Caco-2 (cell line): ENCODE measurements at places on chromosomes 16 and 17.
A peak's percentile ranks its signal among the peaks of the same experiment; 100 is the strongest.

GRCh38 chr16:3754081-3754703 lies 36.9 kb upstream of the TRAP1 start:
- H3K4me1 ChIP-seq = no peaks in the 10 kb centered on the region
- no peaks in the 10 kb centered on the region; the same call in 1 of the 2 replicates for H3K36me3 ChIP-seq
- no peaks in the 10 kb centered on the region for H3K27me3 ChIP-seq
- no peak for DNase-seq
- H3K4me3 ChIP-seq = no peak overlapping the region
- no peak overlapping the region for H3K27ac ChIP-seq

DNA sequence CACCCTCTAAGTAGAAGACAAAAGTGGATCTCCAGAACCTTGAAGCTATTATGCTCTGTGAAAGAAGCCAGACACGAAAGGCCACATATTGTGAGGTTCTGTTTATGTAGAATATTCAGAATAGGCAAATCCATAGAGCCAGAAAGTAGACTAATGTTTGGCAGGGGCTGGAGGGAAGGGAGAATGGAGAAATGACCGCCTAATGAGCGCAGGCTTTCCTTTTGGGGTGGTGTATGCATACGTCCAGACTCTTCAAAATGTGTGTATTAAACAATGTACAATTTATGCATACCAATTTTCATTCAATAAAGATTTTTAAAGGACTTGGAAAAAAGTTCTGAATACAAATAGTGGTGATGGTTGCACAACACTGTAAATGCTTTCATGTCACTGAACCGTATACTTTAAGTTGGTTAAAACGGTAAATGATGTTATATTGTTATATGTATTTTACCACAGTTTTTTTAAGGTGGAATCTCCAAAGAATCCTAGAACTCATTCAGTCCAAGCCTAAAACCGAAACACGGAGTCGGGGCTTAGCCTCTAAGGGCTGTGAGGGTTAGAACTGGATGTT lies 397.4 kb downstream of the SOX9 start:
- DNase-seq = no peak
- peaks cover 39% of the 10 kb centered on the region for H3K4me1 ChIP-seq
- no peaks in the 10 kb centered on the region for H3K36me3 ChIP-seq
- no peaks in the 10 kb centered on the region for H3K27me3 ChIP-seq

DNA sequence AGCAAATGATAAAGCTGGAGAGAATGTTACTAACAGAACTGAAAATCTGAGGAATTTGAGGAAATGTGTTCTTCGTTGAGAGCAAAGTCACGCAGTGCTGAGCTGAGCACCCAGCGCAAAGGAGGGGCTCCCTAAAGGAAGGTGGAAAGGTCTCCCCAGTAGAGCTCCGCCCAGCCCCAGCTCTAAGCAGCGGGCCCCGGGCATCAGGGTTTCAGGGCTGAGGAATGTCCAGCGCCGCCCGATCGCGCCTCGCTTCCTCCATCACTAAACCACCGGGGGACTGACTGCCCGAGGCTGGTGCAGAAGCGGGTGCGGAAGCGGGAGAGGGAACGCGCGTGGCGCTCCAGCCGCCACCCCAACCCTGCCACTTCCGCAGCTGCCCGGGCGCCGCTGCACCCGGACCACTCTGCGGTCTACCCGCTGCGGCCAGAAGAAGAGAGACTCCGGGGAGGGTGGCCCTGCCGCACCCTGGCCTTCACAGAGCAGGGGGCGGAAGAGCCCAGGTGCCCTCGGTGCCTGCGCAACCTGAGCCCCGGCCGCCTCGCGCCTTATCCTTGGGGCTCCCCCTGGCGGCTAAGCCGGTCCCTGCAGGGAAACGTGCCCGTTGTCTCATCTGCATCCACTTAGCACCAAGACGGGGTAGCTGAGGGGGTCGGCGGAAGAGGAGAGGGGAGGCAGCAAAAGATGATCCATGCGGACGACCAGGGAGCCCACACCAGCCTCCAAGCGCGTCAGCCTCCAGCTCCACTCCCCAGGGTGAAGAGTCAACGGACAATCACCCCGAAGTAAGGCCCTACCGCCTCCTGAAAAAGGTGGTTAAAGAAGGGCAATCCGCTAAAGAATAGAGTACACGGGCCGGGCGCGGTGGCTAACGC lies 12.4 kb upstream of the GUCY2D start:
- H3K36me3 ChIP-seq = no peaks in the 10 kb centered on the region
- H3K4me3 ChIP-seq = peak overlapping the region; percentile 57
- DNase-seq = peak; percentile 66
- no peaks in the 10 kb centered on the region for H3K27me3 ChIP-seq
- H3K4me1 ChIP-seq = no peaks in the 10 kb centered on the region

DNA sequence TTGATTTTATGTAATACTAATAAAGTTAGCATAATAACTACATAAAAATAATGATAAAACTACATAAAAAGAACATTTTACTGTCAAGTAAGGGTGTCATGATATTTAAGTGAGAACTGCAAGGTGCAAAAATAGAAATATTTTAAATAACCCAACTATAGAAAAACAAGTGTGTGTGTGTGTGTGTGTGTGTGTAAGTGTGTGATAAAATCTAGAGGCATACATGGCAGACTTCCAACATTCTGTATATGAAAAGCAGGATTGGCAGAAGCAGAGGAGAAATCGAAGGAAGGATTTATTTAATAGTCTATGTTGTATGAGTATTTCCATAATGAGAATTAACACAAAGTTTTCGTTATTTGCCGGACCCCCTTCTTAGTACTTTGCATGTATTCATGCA lies 334.1 kb downstream of the KCNJ2 start:
- no peak overlapping the region for H3K4me3 ChIP-seq
- no peak for DNase-seq
- no peaks in the 10 kb centered on the region for H3K36me3 ChIP-seq
- H3K4me1 ChIP-seq = peaks cover 27% of the 10 kb centered on the region

DNA sequence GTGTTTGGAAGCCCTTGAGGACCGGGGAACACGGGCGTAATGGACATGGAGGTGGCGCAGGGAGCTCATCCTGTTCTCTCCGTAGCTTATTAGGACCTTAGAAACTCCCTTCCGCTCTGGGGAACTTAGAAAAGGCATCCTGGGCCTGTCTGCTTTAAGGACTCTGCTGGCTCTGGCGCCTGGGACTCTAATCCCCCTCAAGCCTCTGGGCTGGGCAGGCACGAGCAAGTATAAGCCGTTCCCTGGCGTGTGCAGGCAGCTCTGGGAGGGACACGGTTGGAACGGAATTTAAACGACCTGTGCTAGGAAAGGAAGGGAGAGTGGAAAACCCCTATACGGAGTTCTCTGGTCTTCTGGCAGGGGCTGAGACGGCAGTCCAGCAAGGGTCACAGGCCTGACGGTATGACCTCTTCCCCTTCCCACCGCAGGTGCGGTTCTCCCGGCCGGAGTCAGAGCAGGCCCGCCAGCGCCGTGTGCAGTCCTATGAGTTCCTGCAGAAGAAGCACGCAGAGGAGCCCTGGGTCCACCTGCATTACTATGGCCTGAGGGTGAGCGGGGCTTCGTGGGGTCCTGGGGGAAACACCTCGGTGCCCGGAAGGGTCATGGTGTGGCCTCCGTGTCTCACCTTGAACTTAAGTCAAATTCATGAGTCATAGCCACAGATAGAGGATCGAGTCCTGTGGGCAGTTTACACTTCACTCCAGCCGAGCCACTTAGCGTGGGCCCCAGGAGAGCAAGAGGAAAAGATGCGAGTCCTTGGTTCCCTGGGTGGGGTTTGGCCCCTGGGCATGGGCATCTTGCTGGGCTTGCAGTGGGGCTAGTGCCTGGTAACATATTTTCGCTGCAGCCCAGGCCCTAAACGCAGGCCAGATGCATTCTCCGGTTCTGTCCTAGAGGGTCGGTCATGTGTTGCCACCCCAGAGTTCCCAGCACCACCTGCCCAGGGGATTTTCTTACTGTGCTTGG lies 17.7 kb downstream of the POLR3E start:
- no peaks in the 10 kb centered on the region for H3K27me3 ChIP-seq
- no peak overlapping the region for H3K4me3 ChIP-seq
- H3K36me3 ChIP-seq = peaks cover 3% of the 10 kb centered on the region
- no peaks in the 10 kb centered on the region for H3K4me1 ChIP-seq
- no peak for DNase-seq

GRCh38 chr16:12998361-12999085 lies 97.1 kb downstream of the SHISA9 start:
- no peaks in the 10 kb centered on the region for H3K36me3 ChIP-seq
- H3K27ac ChIP-seq = no peak overlapping the region
- no peaks in the 10 kb centered on the region for H3K27me3 ChIP-seq
- no peak overlapping the region for H3K4me3 ChIP-seq
- no peaks in the 10 kb centered on the region for H3K4me1 ChIP-seq
- DNase-seq = no peak
